ENCODE measurements at places on chromosomes 7 and 10.

- no peak for DNase-seq
These were observed 132.8 kb downstream of the DYNC1I1 start for GRCh38 chr7:95905167-95905566.

DNA sequence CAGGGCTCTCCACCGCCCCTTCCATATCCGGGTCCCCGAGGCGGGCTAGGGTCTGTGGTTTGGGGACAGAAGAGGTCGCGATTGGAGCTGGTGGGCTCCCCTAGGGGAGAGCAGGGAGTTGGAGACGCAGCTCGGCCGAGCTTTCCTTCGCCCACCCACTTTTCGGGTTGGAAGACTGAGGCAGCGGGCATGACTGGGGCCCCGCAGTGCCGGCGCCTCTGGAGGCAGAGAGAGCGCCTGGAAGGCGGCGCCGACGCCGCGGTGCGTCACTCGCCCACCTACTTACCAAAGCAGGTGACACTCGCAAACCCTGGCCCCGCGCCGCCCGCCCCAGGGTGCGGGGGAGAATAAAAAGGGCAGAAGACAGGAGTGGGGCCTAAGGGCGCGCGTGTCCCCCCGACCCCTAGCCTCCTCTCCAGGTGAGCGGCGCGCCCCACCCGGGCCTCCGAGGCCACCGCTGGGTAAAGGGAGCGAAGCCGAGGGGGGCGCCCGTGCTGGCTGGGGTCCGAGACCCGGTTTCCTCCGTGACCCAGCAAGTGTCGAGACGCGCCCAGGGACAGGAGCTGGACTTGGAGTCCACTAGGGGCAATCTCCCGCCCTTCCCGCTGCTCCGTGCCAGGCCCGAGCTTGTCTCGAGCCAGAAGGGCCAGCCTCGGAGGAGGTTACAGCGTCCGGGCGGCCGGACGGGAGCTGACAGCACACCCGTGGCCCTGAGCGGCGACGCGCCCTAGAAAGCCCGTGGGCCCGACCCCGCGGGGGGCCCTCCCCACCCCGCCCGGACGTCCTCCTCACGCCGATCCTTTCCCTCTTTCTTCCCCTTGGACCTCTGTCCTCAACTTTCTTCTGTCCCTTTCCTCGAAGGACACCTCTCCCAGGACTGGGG is 34.4 kb upstream of the GRID1 start:
- DNase-seq, result no peak

DNA sequence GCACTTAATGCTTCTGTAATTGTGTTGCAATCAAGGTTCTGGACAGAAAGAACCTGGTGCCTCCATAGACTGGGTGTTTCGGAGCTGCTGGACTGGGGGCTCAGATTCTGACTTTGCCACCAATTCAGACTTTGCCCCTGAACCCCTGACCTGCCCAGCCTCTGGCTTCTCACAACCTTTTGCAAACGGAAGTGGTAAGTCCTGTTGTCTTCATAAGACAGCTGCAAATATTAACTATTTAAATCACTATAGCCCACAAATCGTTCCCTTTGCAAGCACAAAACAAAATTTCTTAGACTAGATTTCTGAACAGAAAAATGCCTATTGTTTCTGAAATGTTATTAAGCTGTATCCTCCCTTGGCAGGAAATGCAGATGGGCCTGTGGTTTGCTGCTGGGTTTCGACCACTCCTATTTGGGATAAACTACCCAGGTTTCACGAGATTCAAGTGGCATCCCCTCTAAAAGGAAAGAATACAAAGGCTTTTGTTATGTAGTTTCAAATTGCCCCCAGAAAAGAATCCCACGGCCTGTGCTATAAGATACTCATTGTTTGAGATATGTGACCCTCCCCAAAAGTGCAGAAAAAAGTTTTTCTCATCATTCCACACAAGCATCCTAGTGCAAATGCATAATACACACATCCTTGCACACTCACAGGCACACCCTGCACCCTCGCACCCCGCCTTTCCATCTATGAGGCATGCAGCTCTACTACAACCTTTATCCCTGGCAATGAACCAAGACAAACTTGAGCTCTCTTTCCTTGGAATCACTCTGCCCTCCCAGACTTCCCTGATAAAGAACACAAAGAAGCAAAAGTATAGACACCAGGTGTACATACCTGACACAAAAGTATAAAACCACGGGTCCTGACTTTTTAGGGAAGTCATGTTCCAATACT is 209.1 kb downstream of the PRPF18 start:
- DNase-seq, result no peak

- DNase-seq, result no peak
These were observed at the start of gene GRID2IP for GRCh38 chr7:6551016-6551511. TSS of gene GRID2IP (minus strand) at chr7:6551461. CDS start at chr7:6551436, 25 bp downstream.

GRCh38 chr10:130748409-130749057 is 563.0 kb downstream of the TCERG1L start:
- DNase-seq, result no peak

- DNase-seq, result no peak
These were observed 448 bp upstream of the GOLGA7B start for GRCh38 chr10:97849103-97849686.

DNA sequence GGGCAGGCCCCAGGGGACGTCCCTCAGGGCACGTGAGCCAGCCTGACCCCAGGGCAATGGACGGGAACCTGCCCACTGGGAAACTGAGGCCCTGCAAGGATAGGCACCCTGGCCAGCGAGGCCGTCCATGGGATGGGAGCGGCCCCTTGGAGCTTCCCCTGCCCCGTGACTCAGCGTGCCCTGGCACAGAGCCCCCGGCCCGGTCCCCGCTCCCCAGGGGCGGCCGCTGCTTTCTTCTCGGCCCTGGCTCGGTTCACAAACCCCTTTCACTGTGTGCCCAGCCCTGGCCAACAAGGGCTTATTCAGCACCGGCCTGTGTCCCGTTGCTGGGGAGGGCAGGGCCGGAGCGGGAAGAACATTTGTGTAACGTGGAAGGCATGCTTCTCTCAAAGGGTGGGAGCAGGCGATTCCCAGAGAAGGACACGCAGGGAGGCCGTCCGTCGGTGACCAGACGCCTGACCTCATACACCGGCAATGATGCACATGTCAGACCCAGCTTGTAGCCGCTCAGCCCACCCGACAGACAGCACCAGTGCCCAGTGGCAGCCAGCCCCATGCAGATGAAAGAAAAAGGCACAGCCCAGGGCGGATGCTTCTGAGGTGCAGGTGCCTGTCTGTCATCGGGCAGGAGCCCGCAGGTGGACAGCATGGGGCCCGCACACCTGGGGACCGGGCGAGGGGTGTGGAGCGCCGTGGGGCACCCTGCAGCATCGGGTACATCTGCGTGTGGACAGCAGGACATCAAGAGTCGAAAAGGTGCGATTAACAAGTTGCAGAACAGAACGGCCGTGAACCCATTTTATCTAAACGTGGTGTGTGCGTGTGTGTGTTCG is 94.5 kb downstream of the PDGFA start:
- no peak for DNase-seq

- DNase-seq, result no peak
These were observed 51.3 kb downstream of the POLL start for GRCh38 chr10:101536800-101537199.

GRCh38 chr7:68411742-68412141 is 1186.5 kb upstream of the AUTS2 start:
- DNase-seq, result no peak
